ENCODE measurements at places on chromosomes 3 and 15.

DNA sequence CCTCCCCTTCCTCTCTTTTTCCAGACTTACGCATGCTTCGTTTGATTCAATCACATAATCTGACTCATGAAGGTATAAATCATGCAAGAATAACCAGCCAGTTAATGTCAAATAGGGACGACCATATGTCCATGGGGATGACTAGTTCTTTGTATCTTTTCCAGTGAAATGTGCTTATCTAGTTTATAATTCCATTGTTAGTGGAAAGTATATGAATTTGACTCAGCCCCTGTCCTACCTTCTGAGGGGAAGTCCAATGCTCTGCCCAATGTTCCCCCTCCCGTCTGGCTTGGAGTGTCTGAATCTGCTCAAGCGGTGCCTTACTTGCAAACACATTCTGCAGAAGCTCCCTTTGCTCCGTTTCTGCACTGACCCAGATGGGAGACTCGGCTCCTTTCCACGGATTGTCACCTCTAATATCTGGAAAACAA lies 55.0 kb upstream of the EPHB3 start:
- DNase-seq: no peak

DNA sequence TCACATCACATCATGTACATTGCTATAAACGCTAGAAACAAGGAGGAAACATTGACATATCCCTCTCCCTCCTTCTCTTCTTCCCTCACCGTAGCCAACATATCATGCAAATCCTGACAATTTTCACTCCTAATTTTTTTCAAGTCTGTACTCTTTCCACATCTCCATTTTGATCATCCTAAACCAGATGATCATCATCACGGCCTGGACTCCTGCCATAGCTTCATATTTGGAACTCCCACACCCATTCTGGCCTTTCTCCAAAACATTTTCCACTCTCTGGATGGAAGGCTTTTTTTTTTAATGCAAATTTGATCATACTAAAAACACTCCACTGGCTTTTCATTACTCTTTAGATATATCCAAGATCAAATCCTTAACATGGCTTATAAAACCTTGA lies 248.0 kb upstream of the CNTN3 start:
- peak; percentile 28 for DNase-seq

GRCh38 chr3:186307594-186308221 lies 54.3 kb downstream of the DGKG start:
- no peak for DNase-seq

DNA sequence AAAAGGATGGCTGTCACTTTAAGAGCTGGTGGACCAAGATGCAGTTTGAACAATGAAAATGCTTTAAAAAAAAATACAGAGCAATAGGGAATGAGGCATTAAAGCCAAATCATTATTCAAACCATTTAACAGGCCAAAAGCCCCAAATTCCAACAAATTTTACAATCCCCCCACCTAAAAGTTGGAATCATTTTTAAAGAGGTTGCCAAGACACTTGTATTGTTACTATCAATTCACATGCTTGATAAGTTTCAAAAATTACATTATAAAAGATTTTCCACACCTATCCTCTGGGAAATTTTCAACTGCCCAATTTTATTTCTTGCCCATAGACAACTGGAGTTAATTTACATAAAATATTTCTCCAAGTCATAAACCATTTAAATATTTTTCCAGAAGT lies 192.3 kb upstream of the ARHGEF26 start:
- DNase-seq: no peak

GRCh38 chr3:157319672-157320071 lies 117.0 kb upstream of the PTX3 start:
- no peak for DNase-seq

DNA sequence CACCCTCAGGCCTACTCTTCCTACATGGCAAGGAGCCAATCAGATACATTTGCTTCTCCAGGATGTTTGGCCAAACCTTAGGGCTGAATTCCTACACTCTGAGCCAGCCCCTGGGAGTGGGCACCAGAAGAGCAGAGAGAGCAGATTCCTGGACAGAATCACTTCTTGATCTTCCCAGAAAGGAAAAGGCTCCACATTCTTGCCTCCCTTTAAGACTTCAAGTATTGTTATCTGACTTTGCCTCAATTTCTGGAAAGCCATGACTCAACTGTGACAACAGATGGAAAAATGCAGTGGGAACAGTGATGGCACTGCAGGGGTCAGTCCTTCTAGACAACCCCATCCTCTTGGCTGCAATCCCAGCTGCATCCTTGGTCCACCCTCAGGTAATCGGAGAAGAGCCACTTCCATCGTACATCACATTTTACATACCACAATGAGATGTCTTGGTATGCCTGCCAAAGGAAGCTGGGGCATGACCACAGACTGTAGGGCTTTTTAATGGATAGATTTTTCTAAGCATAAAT lies 21.0 kb downstream of the SLCO2A1 start:
- no peak for DNase-seq

All from NCI-H1105 (cell line).